H4 (cell line): ENCODE measurements at places on chromosomes 16 and 17.
A peak's percentile ranks its signal among the peaks of the same experiment; 100 is the strongest.

DNA sequence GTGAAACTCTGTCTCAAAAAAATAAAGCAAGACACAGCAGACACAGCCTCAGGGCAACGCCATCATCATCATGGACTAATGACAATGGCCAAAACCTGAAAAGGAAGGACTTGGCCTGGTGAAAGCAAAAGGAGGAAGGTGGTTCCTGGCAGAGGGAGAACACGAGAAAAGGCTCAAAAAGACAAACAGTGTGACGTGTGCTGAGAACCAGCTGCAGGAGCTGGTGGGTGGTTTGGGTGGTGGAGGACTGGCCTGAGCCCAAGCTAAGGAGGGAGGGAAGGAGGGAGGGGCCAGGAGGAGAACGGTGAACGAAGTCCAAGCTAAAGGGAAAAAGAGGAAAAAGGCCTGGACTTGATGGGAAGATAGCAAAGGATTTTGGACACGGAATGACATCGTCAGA, 85.1 kb downstream of the SLC39A11 start:
- DNase-seq = peak; percentile 20

DNA sequence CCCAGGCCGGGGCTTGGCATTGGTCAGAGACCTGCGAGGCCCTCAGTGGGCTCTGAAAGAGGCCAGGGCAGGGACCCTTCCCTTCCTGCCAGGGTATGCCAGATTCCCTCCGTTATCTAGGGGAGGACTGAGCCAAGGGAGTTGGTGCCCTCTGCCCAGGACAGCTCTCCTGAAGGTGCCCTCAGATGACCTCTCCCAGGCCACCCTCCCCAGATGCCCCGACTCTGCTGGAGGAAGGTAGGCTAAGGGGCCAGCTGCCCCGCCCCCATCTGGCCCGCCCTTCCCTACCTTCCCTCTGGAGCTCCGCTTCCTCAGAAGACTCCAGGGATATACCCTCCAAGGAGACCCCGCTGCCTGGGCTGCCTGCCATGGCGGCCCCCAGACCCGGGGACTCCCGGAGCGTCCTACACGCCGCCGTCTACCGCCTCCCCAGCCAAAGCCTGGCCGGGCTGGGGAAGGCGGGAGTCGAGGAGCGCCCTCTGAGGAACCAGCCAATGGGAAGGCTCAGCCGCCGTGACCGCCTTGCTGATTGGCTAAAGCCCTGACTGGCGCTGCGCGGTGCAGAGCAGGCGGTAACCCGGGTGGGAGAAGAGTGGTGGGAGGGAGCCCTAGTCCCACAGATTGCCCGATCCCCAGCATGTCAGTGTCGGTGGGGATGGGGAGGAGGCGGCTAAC, 7.0 kb downstream of the MPP2 start:
- peak; percentile 82 for DNase-seq

GRCh38 chr16:84662471-84662870, 14.2 kb downstream of the KLHL36 start:
- no peak for DNase-seq

- no peak for DNase-seq
Observed at GRCh38 chr17:41010441-41010840, 1.5 kb upstream of the KRTAP3-1 start.

GRCh38 chr17:56624309-56624708, 30.8 kb downstream of the NOG start:
- DNase-seq = no peak

DNA sequence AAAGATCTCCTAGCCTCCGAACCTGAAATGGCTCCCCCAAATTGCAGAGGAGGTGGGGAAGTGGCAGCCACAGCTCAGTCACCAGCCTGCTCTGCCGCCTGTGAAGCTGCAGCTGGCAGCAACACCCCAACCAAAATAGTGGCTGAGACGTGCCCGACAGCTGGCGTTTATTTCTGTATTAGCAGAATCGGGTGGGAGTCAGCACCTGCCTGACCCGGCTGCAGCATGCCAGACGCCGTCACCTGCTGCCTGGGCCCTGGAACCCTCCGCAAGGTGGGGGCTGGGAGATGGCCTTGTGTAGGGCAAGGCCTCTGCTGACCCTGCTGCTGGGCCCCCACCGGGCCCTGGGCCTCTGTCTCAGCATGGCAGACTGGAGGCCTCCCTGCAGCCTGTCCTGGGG, 17.5 kb upstream of the PABPN1L start:
- no peak for DNase-seq
